ENCODE measurements at places on chromosomes 2 and 18.

- DNase-seq: no peak
Observed at GRCh38 chr2:5668682-5669250, 23.4 kb upstream of the SOX11 start.

GRCh38 chr2:18123211-18123570 lies 244.7 kb downstream of the KCNS3 start:
- DNase-seq: no peak

DNA sequence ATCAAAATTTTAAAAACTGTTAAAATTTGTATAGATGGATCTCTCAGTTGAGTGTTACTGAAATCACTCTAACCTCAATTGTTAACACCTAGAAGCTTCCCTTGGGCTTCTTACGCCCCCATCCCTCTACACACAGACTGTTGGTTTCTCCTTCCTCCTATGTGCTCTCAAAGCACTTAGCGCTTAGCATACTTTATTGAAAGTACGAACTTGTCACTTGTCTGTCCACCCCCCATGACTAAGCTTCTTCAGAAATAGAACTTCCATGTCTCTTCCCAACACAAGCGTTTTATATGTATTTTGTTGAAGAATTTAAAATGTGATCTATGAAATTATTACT lies 441 bp downstream of the MPHOSPH10 start:
- DNase-seq: no peak

- no peak for DNase-seq
Observed at GRCh38 chr2:197600306-197600705, 75.1 kb downstream of the RFTN2 start.

- DNase-seq: no peak
Observed at GRCh38 chr18:10057401-10057893, 143.6 kb downstream of the VAPA start.

GRCh38 chr2:231000211-231000904 lies 4.4 kb downstream of the SPATA3 start:
- no peak for DNase-seq

- DNase-seq: no peak
Observed at GRCh38 chr18:22613788-22614187, 196.1 kb upstream of the CTAGE1 start.

DNA sequence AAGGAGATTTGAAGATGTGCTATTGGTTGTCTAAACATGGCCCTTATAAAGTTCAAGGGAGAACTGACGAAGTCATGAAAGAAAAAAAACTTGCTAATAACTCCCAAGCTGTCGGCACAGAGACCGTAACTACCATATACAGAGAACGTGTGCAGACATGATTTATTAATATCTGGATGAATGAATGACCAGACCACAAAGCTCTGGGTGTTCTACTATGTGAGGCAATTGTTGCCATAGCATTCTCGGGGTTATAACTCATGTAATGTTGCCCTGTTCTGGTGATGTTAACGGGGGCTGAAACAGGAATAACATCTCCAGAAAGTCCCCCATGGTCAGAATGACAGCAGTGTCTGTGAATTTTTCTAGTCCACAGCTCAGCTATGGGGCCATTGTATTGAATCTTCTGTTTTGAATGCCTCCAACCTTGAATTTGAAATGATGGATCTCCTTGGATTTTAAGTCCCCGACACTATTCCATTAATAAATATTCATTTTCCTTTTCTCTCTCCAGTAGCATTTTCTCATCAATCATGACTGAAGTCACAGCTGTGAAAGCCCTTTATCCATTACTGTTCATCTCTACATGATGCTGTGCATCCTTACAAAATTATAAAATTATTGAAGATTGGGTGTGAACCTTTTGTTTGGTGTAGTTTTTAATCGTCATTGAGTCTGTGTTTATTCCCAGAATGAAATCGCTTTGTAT lies 483.4 kb upstream of the KLHL29 start:
- no peak for DNase-seq

GRCh38 chr18:24039671-24040070 lies 25.1 kb downstream of the TTC39C start:
- no peak for DNase-seq

- no peak for DNase-seq
Observed at GRCh38 chr2:42770288-42771131, 6.6 kb upstream of the OXER1 start.

GRCh38 chr2:208366215-208367127 lies 40.1 kb upstream of the PTH2R start:
- no peak for DNase-seq

DNA sequence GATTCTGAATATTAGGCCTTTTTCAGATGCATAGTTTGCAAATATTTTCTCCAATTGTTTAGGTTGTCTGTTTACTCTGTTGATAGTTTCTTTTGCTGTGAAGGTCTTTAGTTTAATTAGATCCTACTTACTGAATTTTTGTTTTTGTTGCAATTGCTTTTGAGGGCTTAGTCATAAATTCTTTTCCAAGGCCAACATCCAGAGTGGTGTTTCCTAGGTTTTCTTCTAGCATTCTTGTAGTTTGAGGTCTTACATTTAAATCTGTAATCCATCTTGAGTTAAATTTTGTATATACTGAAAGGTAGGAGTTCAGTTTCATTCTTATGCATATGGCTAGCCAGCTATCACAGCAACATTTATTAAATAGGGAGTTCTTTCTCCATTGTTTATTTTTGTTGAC lies 404.8 kb downstream of the LNPK start:
- no peak for DNase-seq

- no peak for DNase-seq
Observed at GRCh38 chr2:110897966-110898365, 165.6 kb downstream of the ACOXL start.

DNA sequence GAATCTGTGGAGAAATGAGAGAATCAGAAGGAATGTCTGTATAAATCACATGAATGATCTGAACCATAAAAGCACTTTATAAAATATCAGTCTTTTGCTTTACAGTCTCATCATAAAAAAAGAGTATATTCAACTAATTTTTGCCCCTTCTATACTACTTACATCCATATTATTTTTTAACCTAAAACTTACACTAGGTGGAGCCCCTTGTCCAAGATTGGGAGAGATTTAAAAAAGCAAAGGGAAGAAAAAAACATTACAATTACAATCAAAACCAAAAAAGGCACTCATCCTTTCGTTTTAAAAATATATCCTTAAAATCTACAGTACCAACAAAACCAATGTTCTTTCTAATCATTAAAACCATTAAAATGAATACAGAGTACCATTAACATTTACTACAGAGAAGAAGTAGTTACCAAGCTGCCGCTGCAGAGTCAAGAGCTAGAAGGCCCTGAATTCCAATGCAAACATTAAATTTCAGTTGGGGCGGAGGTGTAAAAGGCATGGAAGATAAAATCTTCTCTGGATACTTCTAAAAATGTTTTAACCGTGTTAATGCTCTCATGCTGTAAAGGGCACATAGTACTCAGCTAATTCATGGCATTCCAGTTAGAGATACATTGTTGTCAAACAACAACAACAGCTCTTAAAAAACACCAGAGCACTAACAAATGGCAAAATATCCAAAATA lies 56.7 kb upstream of the EPB41L3 start:
- no peak for DNase-seq

DNA sequence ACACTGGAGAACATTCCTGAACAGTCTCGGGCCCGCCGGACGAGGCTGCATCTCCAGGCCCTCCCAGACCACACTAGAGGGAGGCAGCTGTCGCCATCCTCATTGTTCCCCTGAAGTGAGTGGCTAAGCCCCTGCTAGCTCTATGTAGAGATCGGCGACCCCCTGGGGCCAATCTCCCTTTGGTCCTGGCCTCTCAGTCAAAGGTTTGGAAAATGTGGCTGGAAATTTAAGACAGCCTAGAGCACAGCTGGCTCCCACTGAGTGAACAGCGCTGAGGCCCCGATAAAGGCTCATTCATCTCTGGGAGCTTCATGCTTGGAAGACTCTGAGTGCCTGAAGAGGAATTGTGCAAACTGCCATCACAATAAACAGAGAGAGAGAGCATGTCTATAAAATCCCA lies 360.3 kb downstream of the CLIP4 start:
- DNase-seq: no peak

- DNase-seq: no peak
Observed at GRCh38 chr2:120421830-120422175, 75.9 kb downstream of the INHBB start.

GRCh38 chr2:175599966-175600831 lies 401.9 kb downstream of the LNPK start:
- DNase-seq: peak; percentile 9

DNA sequence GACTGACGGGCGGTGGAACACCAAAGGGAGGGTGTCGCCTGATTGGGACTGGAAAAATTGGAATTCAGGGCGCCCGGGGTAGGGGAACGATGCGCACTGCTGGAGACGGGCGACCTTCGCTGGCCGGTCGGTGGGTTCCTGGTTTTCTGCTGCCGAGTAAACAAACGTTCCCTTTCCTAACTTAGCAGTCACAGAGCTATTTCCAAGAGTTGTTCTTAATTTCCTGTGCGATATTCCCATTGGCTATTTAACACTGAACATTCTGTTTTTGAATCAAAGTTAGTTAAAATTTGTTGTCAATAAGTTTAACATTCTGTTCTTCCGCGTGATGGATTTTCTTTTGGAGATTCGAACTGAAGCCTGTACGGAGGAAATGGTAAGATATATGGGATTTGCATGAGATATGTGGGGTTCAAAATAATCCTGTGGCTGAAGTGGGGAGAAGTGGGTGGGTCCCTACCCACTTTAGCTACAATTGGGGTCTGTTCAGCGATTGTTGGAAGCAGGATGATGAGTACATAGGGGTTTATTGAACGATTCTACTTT lies 862 bp downstream of the C18orf54 start:
- DNase-seq: no peak

- DNase-seq: no peak
Observed at GRCh38 chr2:75007819-75008218, 49.4 kb downstream of the POLE4 start.

DNA sequence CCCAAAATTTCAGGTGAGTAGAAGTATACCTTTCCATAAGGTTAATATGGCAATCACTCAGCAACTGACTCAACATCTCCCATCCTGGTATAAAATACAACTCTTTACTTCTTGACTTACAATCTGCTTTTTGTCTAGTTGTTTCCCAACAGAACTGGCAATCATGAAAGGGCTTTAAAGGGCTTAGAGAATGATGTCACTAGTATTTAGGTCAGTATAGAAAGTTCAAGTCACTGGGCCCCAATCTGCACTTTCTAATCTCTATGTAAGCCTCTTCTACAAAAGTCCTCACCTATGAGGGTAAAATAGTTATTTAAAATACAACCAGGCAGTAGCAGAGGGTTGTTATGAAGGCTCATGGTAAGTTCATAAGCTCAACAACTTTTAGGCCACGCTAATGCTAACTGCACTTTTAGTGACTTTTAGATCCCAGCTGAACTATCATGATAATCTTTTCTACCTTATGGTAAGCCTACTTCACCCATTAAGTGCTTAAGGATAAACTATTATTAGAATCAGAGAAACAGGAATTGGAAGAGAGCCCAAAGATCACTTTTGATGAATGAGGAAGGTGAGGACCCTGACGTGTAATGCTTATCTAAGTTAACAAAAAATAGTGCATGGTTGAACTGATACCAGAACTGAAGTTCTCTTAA lies 79.6 kb downstream of the GORASP2 start:
- DNase-seq: no peak

DNA sequence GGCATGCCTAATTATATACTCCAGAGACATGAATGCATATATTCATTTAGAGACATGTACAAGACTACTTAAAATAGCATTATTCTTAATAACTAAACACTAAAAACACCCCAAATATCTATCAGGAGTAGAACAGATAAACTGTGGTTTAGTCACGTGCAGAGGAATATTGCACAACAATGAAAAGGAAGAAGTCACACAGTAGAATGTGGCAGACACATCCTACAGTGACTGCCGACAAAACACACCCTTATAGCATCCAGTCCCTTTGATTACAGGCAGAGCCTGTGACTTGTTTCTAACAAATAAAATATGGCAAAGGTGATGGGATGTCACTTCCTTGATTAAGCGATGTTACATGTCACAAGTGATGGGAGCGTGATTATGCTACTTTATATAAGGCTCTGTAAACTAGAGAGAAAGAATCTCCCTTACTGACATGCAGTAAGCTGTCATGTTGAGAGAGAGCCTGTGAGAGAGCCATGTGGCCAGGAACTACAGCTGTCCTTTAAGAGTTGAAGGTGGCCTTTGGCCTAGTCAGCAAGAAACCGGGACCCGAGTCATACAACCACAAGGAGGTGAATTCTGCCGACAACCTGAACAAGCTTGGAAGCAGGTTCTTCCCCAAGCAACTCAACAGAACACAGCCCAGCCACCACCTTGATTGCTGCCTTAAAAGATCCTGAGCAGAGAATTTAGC lies 39.1 kb upstream of the LGALSL start:
- DNase-seq: no peak

DNA sequence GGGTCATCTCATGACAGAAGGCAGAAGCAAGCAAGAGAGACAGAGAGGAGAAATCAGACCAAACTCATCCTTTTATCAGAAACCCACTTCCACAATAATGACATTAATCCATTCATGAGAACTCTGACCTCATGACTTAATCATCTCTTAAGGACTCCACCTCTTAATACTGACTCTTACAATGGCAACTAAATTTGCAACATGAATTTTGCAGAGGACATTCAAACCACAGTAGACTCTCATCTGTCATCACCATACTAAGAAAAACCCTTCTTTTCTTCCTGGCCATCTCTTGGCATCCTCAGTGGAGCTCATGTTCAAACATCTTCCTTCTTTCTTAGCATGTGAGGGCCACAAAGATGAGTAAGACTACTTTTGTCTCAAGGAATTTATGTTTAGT lies 476.2 kb upstream of the RAB12 start:
- DNase-seq: no peak

GRCh38 chr2:24049485-24050021 lies at the start of gene FKBP1B:
Gene FKBP1B (plus strand): TSS chr2:24049741. CDS start chr2:24049850, 109 bp downstream.
- DNase-seq: no peak

GRCh38 chr2:121244616-121245015 lies 40.4 kb downstream of the TFCP2L1 start:
- DNase-seq: no peak

DNA sequence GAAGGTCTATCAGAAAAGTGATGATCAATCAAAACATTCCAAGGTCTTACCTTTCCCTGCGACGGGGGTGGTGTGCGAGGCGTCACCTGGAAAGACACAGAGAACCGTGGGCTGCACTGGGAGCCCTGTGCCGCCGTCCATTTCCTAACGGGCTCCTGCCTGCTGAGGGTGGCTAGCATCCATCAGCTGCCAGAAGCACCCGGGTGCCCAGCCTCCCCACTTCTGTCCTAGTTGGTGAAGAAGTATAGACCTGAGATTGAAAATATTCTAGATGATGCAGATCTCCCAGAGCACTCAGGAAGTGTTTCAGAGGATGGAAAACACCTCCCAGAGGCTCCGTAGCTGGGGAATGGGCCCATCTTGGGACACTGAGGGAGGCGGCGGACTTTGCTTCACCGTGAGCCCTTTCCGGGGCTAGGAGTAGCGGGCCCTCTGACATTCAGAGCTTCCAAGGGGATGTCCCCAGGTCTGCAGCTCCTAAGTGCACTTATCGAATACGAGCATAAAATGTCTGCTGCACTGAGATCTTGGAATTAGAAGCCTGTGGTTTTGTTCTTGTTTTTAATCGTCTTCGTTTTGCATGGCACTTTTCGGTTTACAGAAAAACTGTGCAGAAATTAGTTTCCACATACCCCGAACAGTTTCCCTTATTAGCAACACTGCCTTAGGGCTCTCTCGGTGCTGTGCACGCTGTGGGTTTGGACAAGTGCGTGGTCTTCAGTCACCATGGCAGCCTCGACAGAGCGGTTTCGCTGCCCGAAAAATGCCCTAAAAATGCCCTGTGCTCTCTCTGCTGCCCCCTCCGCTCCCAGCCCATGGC lies 143.5 kb downstream of the MBP start:
- no peak for DNase-seq

- DNase-seq: no peak
Observed at GRCh38 chr2:49404108-49404507, 249.8 kb upstream of the FSHR start.

Measured in skeletal muscle cell (primary cell).